ENCODE measurements at places on chromosomes 2 and 18.

DNA sequence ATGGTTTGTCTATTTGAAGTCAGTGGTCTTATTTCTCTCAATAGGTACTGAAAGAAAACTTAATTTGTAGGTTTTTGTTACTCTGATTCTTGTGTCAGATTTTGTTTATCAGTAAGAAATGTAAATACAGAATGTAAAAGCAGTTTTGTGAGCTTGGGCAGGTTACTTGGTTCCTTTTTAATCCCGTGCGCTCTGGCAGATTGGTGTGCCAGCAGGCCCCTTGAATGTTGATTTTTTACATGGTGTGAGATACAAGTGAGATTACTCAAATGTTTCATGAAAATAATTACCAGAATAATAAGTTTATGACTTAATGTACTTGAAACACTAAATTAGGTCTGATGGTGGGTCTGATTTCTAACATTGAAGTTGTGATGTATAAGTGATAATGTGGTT lies 13.4 kb downstream of the HNRNPA3 start:
- DNase-seq: no peak

DNA sequence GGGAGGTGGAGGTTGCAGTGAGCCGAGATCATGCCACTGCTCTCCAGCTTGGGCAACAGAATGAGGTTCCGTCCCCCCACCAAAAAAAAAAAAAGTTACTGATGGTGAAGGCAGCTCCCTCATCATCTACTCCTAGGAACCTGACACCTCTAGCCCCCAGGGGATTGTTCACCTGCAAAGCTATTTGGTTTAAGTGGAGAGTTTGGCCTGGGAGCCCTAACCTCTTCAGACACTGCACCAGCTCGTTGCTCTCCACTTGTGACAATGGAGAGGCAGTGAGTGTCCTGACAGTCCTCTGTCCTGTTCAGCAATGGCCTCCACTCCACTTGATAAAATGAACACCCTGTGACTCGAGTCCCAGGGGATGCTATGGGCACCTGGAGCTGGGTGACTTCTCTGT lies 43.5 kb downstream of the ATP6V1C2 start:
- DNase-seq: no peak

DNA sequence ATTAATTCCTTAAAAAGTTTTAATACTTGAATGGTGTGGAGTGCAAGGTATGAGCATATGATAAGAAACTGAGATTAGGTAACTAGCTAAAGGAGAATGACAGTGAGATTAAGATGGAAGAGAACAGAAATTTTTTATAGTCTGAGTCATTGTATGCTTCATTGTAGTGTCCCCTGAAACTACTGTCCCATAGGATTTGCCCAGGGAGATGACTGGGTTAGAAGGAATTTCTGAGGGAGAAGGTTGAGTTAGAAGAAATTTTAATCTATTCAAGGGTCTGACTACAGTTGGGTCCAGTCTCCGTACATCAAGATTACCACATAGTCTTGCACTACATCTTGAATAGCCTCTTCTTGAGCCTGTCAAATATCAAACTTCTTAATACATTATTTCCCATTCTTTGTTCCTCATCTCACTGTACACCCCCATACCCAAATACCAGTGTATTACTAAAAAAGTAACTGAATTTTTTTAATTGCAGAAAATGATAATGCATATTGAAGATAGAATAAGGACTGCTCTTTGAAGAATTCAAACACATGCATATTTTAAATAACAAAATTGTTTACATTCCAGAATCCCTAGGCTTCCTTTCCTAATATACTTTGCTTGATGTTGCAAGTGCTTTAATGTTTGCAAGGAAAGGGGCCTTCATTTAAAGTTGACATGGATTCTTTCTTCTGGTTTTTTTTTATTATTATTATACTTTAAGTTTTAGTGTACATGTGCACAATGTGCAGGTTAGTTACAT lies 314.3 kb upstream of the COL3A1 start:
- no peak for DNase-seq

DNA sequence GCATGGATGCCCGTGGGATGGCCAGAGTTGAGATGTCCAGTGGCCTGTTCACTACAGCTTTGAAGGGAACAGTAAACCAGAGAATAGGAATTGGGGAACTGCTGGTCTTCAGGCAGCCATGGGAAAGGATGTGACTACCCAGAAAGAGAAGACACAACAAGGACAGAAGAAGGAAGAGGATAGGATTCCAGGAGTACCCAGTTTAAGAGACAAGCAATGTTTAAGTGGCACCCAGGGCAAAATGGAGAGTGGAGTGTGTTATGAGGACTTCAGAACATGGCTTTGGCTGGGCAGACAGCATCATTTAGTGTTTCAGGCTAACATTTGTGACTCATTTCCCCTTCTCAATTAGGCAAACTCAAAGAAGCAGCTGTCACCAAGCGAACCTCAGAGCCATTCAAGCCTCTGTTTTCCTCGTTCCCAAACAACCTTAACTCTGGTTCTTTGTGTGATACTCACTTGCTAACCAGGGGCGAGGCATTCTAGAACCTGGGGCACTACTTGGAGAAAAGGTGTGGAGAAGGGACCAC lies 4.0 kb upstream of the FAM124B start:
- no peak for DNase-seq

DNA sequence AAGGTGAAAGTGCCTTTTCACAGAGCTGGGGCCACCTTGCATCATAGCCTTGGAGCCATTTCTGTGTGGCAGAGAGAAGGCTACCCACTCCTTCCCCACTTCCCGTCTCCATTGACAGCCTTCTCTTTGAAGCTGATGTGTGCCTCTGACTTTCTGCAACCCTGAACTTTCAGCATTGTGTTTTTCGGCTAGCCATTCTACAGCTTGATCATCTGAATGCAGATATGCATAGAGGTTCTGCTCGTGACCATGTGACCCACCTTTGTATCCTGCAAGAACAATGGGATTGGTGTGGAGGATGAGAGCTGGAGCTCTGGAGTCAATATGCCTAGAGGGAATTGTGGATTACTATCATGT lies 69.1 kb upstream of the KCNE4 start:
- DNase-seq: no peak

GRCh38 chr2:100980046-100980445 lies 22.0 kb upstream of the RPL31 start:
- DNase-seq: no peak

DNA sequence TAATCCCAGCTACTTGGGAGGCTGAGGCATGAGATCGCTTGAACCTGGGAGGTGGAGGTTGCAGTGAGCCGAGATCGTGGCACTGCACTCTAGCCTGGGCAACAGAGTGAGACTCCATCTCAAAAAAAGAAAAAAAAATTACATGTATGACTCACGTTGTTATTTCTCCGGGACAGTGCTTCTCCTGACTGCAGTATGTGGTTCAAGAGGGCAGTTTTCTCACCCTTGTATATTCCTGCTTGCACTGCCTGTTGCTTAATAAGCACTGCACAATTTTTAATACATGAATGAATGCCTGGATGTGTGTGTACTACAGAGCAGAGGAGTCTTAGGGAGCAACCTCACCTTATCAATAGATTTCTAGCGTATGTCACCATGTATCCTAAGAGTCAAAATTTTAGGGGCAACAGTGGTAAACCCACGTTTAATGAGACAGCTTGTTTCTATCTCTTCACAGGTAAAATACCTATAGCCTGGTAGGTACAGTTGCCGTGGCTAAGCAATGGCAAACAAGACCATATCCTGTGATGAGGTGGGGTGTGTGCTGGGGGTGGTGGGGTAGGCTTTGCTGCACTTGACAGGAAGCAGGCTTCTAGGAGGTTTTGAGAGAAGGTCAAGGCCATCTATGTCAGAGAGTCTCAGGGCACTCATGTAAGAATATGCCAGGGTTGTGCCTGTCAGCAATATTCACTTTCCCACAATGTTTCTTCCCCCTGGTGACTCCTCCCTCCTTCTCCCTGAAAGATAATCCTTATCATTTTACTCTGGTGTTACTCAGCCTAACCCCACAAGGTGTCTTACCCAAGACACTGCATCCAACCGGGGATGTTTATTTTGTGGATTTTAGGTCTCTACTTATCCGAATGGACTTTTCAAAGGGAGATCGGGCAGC lies 36.9 kb upstream of the MEX3C start:
- DNase-seq: no peak

DNA sequence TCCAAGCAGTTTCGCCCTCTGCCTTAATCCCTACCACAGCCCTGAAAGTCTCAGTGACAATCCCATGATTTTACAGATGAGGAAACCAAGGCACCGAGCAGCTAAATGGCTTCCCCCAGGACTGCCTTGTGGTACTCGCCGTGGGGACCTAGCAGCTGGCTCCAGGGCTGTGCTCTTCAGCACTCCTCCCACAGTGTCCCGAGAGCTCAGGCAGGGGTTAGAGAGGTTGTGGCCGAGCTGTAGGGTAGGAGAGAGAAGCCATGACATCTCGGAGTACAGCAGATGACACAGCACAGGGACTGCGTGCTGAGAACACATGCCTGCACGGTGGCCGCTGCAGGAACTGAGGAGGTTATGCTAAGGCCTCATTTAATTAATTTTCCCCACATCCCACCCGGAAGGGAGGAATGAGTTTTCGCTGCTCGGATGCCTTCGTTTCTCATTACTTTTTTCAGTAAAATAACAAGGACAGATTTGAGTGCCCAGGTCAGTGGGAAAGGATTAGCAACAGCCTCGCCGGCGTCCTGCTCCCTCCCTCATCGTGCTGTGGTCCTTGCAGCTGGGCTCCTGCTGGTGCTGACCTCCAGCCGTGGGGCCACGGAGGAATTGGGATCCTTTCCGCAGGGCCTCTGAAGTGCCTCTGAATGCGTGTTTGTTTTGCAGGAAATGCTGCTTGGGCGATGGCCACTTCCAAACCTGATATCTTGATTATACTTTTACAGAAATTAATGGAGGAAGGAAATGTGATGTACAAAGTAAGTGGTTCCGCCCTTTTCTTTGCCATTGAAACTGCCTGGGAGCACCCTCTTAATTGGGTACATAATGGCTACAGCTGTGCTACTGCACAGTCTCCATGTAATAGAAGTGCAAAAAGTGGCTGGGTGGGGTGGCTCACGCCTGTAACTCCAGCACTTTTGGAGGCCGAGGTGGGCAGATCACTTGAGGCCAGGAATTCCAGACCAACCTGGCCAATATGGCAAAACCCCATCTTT lies 61.2 kb downstream of the WDSUB1 start:
- no peak for DNase-seq

GRCh38 chr2:84388921-84389490 lies 70.1 kb downstream of the SUCLG1 start:
- no peak for DNase-seq

DNA sequence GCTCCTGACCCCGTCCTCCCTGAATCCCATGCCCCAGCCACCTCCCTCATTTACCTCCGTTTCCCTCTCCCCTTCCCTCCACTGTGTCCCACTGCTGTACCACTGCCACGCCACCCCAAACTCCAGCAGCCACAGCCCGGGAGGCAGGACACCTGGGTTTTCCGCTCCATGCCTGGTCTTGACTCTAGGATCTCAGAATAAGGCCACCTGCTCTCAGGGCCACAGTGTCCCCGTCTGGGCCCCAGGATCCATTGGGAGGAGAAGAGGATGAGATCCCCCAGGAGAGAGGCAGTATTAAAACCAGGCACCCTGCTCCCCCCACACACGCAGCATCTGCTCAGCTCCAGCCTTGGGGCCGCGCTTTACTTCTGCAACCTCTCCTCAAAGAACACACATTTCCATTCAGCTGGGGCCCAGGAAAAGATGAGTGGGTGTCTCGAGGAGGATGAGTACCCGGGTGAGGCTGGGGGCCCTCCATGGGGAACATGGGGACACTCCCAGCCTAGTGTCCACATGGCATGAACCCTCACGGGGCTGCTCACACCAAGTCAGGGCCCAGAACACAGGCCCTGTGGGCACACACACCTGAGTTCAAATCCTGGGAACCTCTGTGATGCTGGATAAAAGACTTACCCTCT lies 32.8 kb upstream of the TNS1 start:
- DNase-seq: no peak

DNA sequence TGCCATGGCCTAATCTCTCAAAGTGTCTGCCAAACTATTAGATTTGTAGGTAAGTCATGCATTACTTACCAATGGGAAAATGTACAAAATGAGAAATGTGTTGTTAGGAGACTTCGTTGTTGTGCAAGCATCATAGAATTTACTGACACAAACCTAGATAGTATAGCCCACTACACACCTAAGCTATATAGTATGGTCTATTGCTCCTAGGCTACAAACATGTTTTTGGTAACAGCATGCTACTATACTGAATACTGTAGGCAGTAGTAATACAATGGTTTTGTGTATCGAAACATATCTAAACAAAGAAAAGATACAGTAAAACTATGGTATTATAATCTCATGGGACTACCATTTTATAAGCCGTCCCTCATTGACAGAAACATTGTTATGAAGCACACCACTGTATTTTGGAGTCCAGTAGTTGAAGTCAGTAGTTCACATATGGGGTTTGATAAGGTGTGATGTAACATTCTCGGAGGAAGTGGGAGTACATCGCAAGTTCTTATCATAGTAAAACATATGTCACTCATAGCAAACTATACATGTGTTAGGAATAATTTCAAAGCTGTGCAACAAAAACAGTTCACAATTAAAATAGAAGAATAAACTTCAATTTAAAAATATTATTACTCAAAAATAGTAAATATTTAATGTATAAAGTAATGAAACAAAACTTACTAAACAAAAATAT lies 12.0 kb upstream of the GTF2A1L start:
- DNase-seq: no peak

DNA sequence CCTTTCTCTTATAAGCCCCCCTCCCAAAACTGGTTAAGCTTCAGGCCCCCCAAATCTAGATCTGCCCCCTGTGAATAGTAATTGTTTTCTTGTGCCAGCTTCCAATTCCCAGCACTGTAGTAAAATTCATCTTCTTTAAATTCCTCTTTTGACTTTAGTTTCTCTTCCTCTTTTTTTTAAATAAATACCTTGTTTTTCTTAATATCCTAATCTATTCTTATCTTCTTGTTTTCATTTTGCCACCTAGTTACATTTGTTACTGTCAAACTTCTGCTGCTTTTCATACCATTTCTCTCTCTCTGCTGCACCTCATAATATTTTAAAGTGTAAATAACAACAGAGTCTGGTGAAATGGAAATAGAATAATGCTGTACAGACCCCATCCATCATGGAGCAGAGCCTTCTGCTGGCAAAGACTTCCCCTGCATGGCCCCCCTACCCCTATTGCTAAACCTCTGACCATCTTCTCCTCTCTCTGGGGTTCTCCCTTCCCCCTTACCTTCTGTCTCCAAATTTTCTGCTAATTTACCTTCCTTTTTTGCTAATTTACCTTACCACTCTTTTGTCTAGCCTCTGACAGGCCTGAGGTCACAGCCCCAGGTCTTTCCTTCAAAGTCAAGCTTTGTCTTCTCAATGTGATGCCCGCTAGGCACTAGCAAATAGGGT lies 94.9 kb upstream of the PAPOLG start:
- DNase-seq: no peak

GRCh38 chr18:11823545-11823944 lies 27.7 kb upstream of the CHMP1B start:
- DNase-seq: no peak
